ENCODE measurements at places on chromosomes 4 and X.

GRCh38 chrX:140744085-140744484 is 34.5 kb downstream of the LINC00632 start:
- no peak for DNase-seq

DNA sequence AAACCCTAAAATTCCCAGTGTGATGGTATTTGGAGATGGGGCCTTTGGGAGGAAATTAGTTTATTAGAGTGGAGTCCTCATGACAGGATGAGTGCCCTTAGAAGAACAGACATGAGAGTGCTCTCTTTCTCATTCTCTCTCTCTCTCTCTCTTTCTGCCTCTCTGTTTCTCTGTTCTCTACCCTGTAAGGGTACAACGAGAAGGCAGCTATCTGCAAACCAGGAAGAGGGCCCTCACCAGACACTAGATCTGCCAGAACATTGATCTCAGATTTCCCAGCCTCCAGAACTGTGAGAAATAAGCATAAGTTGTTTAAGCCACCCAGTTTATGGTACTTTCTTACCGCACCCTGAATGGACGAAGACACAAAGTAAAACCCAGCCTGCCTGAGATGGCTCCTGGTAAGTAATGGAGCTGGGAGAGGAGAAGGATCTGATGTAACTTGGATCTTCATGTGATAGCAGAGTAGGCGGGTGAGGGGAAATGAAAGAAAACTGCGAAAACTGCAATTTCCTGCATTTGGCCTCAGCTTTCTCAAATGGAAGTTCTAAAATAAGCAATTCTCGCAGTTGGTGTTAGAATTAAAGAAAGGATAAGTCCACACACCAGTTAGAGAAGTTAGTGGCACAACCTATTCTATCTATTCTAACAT is 8.7 kb upstream of the CDS1 start:
- DNase-seq, result no peak

DNA sequence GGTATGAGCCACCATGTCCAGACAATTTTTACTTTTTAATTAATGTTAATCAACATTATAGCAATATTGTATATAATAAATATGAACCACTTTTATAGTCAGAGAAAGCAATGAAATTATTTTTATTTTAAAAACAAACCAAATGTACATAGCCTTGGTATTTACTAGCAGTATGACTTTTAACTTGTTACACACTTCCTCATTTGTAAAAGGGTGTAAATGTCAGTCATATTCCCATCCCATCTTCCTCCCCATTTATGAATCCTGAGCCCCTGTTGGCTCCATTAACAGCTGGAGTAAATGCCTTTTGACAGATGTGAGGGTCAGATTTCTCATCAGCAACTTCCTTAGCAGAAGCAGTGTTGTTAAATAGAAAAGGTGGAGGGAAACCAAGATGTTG is 179.6 kb upstream of the SPRY1 start:
- no peak for DNase-seq

DNA sequence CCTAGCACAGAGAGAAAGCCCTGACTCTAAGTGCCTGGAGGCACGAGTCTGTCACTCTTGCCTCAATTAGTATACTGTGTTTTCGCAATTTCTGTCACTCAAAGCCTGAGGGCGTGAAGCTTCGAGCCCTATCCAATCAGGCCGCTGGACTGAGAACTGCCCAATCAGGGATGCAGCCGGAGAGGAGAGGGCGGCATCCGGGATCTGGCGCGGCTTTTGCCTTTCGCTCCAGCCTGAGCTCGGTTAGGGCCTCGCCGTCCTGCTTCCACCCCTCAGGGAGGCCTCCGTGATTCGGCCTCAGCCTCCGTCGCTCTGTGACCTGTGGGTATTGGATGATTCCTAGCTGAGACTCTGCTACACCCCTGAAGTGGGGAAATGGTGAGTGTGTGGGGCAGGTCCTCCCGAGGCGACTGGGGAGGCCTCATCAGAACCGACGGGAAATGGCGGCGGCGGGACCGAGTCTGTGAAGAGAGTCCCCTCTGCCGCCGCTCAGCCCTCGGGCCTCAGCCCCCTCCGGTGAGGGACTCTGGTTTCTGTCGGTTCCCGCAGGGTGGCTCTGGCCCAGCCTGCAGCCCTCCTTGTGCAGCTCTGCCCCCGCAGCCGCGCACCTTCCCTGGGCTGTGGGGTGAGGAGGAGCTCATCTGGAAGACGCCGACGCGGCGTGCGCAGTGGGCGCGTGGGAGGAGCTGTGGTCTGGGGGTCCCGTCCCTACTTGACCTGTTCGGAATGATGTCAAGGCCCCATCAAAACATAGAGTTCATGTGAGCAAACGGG is 48.5 kb downstream of the ZNF141 start:
- DNase-seq, result peak; percentile 3

DNA sequence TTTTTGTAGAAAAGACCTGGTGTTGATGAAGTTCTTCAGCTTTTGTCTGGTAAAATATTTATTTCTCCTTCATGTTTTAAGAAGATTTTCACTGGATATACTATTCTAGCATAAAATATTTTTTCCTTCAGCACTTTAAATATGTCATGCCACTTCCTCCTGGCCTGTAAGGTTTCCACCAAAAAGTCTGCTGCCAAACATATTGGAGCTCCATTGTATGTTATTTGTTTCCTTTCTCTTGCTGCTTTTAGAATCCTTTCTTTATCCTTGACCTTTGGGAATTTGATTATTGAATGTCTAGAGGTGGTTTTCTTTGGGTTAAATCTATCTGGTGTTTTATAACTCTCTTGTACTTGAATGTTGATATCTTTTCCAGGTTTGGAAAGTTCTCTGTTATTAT is 35.6 kb upstream of the NMU start:
- no peak for DNase-seq

DNA sequence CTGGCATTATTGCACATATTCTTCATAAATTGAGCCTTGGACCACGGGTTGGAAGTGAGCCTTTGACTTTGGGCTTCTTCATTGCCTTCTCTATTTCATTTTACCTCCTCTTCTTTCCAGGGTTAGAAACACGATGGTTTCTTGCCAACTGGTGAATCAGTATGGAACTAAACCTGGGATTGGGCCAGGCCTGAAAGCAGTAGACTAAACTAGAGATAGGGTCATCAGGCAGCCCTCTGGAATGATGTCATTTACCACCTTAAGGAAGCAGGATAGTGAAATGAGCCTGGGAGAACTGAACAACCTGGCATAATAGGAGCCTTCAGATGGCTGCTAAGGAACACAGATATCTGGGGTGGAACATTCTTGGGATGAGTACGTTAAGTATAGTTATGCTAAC is 67.5 kb upstream of the ATP8A1 start:
- no peak for DNase-seq

- DNase-seq, result no peak
Observed at GRCh38 chr4:136992032-136992431, 540.3 kb downstream of the PCDH18 start.

- no peak for DNase-seq
Observed at GRCh38 chrX:149521438-149521837, 16.3 kb upstream of the IDS start.

- no peak for DNase-seq
Observed at GRCh38 chrX:105101378-105101777, 119.1 kb downstream of the TEX13A start.

- peak; percentile 29 for DNase-seq
Observed at GRCh38 chr4:165343353-165344191, 16.1 kb downstream of the MSMO1 start.

DNA sequence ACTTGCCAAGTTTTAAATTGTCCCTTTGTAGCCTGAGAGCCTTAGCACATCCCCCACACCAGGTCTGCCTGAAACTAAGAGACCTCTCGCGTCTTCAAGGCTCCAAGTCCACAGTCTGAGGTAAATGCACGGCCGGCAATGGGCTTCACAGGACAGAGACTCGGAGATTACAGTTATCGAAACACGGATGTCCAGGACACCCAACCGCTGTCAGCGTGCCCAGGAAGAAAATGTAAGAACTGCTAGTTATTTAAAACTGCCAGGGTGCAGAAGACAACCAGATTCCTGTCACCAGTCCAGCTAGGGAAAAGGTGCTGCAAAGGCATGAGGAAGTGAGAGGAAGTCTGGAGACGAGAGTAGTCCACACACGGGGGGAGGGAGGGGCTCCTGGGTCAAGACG is 28.9 kb downstream of the ZNF827 start:
- DNase-seq, result no peak

GRCh38 chr4:76897536-76898384 is at the start of gene SOWAHB:
SOWAHB (minus strand) TSS chr4:76898144; CDS start chr4:76897849, 295 bp downstream.
- DNase-seq, result no peak

- DNase-seq, result no peak
Observed at GRCh38 chr4:66565801-66566200, 895.5 kb upstream of the EPHA5 start.

DNA sequence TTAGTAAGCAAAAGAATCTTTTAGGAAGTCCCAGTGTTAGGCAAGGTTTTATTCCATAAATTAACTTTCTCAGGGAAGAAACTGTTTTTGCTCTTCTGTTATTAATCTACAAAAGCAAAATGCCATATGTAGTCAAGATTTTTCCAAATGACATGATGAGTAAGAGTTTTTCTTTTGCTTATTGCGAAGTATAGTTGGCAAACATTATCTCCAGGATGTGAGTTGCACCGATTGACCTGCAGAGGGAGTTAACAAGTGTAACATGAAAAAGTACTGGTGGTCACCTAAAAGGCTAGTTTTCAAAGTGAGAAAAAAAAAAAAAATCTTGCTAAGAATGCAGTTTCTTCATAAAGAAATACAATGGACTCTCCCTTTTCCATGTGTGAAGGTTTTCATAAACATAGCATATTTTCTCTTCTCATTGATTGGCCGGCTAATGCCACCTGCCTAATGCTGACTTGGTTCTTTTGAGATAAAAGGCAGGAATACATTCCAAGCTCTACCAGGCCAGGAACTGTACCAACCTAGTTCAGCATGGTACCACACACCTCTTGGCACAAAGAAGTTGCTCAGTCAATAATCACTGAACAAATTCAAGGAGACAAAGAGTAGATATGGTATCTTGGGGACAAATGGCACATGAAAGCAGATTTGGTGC is 100.2 kb downstream of the LNX1 start:
- DNase-seq, result no peak

DNA sequence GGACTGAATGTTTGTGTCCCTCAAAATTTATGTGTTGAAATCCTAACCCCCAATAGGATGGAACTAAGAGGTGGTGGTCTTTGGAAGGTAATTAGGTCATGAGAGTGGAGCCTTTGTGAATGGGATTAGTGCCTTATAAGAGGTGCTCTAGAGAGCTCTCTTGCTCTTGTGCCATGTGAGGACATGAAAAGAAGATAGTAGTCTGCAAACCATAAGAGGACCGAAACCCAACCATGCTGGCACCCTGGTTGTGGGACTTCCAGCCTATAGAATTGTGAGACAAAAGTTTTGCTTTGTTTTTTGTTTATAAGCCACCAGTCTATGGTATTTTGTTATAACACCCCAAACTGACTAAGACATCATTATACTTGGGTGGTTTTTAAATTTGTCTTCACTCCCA is 417.1 kb downstream of the ANKRD50 start:
- DNase-seq, result no peak

DNA sequence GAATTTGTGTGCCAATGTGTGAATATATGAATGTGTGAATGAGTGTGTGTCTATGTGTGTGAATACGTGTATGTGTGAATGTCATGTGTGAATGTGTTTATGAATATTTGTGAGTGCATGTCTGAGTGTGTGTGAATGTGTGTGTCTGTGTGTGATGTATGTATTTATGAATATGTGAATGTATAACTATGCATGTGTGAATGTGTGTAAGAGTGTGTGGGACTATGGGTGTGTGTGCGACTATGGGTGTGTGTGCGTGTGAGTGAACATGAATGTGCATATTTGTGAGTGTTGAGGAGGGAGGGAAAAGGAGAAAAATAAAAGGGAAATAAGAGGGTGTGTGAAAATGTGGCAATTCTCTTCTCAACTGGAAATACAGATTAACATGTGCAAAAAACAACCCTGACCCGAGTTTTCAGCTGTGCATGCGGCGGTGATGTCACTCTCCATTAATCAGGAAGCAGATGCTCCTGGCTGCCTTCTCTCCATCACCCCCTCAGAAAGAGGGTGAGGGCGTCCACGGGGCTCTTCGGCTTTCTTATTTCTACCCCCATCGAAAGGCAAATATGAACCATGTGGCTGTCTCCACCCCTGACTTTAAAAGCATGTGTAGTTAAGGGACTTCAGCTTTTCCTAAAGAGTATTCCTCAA is 219.8 kb downstream of the MAML3 start:
- no peak for DNase-seq

- DNase-seq, result peak; percentile 57
Observed at GRCh38 chr4:153466081-153466948, at the start of gene TMEM131L. TMEM131L (plus strand) TSS chr4:153466360; CDS start chr4:153466398, 38 bp downstream.

- peak; percentile 58 for DNase-seq
Observed at GRCh38 chr4:52911684-52912294, 49.7 kb downstream of the RASL11B start.

- DNase-seq, result no peak
Observed at GRCh38 chrX:113384628-113385027, 544.0 kb upstream of the AMOT start.

- no peak for DNase-seq
Observed at GRCh38 chr4:121050300-121050699, 22.0 kb downstream of the NDNF start.

DNA sequence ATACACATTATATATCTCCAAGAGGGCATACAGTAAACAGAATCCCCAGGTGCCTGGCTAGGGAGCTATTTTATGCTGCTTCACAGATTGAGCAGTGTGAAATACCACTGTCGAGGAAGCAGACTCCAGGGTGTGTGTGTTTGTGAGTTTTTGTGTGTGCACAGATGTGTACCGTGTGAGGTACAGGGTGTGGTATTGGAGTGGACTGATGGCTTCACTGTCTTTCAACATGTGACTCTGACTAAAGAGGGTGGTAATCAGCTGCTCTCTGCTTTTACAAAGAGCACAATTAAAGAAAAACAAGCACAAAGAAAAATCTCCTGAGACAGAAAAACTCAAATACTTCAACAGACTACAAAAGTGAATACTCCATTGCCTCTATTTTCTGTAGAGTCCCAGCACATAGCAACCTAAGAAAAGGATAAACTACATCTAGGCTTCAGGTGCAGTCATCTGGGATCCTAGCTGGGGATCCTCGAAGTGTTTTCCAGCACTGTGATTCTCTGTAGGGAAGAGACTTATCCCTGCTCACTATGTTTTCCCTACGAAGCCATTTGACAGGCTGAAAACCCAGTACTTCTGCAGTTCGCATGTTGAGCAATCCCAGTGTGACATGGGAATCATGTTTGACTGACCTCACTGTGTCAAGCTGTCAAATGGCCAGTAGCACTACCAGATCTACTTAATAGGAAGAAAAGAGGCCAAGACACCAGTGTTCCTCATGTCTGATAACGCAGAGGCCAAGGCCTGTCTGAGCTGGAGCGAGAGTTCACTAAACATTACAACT is 100.3 kb downstream of the CDS1 start:
- no peak for DNase-seq

DNA sequence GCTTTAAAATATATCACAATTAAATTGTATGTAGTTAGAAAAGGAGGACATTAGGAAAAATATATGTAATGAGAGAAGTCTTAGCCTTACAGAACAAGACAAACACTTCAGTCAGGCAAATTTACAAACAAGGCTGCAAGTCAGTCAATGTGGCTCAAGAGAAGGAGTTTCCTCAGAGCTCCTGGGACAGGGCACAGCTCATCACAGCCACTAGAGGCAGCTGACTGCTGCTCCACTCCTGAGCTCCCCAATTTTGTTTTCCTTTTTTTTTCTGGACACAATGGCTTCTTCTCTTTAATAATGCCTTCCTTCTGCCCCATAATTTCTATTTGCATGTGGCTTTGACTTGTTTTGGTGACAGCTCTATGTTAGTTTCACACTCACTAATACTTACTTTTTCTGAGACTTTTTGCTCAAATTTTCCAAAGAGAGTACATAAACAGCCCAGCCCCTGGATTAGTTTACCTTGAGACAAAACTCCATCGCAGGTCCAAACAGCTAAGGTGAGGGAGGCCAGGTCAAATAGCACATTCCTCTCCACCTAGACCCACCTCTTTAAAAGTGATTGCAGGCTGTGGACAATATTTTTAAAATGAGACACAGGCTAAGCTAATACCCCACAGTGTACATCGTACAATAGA is 850.4 kb upstream of the FRG1 start:
- DNase-seq, result no peak
